ENCODE measurements at places on chromosomes 3 and 15. TPM values are rescaled to one million over a fixed set of nuclear protein-coding genes. Genes with fewer than 3 reads are reported as not detected.

Gene ROPN1
- not detected for total RNA-seq

GRCh38 chr3:41920406-41920965 is 41.4 kb downstream of the ULK4 start:
- H3K36me3 ChIP-seq: peaks cover 15% of the 10 kb centered on the region
- no peak overlapping the region for H3K27ac ChIP-seq
- H3K4me1 ChIP-seq: peaks cover 6% of the 10 kb centered on the region
- no peak for DNase-seq
- H3K4me3 ChIP-seq: no peak overlapping the region

DNA sequence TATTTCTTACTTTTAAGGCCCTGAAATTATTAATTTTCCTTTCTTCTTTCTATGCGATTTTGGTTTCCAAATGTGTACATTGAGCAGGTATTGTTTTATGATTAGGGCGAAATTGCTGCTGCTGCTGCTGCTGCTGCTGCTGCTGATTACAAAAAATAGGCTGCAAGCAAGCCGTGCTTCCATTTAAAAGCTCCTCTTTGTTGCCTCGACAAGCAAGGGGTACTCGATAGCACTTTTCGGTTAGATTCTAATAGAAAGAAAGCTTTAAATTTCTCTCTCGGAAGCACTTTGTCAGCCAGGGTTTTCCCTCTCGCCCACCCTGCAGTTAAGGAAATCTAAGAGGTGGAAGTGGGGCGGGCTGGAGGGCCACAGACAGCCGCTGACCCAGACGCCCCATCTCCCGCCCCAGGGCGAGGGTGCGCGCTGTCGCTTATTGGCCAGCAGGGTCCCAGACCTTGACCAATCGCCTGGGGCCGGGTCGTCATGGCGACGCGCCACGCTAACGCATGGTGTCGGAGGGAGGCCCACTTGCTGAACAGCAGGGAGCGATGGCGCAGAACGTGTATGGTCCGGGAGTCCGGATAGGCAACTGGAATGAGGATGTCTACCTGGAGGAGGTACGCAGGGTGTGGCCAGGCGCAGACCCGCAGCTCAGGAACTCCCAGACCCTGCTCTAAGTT is at the start of gene CFAP161:
Gene CFAP161 (plus strand): TSS at position 489 of the 680 bp plus-strand sequence. CDS start 60 bp downstream, at position 549.
- no peaks in the 10 kb centered on the region for H3K36me3 ChIP-seq
- peak within 1 kb of the TSS; percentile 46 for H3K4me3 ChIP-seq
- no peak for DNase-seq
- no peak within 1 kb of the TSS for H3K27ac ChIP-seq
- peaks cover 9% of the 10 kb centered on the region for H3K4me1 ChIP-seq
- H3K27me3 ChIP-seq: peaks cover 37% of the 10 kb centered on the region

DNA sequence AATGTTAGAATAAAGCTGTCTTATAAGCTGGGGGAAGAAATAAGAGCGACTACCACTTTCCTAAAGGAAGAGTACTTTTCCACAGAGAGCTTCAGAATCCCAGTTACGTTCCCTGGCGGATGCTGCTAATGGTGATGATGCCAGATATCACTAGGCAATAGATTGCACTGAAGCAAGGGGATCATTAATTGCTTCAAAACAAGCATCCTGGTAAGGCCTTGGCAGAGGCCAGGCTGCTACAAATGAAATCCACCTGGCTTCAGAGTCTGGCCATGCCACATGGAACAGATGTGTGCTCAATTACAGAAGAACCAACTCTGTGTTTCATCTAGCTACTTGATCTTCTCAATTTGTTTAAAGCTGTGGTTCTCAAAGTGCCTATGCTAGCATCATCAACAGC is 129.2 kb upstream of the IL12A start:
- no peaks in the 10 kb centered on the region for H3K36me3 ChIP-seq
- H3K4me1 ChIP-seq: peaks cover 27% of the 10 kb centered on the region
- H3K27ac ChIP-seq: no peak overlapping the region

Gene NR2E3
- total RNA-seq: not detected

Gene TNFAIP8L3
- total RNA-seq: not detected

Gene APPL1
- 62.0 TPM for total RNA-seq

Gene GOLGA8S
- total RNA-seq: 0.09 TPM

DNA sequence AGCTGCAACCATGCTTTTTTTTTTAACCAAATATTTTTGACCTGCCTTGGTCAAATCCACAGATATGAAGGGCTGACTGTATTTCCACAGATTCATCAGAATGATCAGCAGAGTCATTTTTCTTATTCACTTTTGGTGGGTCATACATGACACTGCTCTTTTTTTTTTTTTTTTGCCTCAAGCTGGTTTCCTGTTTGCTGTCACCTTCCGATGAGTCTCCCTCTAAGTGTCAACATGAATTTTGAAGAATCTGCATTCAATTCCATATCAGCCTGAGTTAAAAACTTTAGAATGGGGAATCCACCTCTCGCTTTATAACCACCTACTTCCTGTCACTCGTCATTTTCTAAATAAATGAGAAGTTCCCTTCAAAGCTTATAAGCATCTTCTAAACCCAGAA is 2.2 kb upstream of the SLC12A8 start:
- peaks cover 9% of the 10 kb centered on the region for H3K4me1 ChIP-seq
- no peak overlapping the region for H3K4me3 ChIP-seq
- H3K27me3 ChIP-seq: peaks cover 29% of the 10 kb centered on the region
- H3K27ac ChIP-seq: no peak overlapping the region

DNA sequence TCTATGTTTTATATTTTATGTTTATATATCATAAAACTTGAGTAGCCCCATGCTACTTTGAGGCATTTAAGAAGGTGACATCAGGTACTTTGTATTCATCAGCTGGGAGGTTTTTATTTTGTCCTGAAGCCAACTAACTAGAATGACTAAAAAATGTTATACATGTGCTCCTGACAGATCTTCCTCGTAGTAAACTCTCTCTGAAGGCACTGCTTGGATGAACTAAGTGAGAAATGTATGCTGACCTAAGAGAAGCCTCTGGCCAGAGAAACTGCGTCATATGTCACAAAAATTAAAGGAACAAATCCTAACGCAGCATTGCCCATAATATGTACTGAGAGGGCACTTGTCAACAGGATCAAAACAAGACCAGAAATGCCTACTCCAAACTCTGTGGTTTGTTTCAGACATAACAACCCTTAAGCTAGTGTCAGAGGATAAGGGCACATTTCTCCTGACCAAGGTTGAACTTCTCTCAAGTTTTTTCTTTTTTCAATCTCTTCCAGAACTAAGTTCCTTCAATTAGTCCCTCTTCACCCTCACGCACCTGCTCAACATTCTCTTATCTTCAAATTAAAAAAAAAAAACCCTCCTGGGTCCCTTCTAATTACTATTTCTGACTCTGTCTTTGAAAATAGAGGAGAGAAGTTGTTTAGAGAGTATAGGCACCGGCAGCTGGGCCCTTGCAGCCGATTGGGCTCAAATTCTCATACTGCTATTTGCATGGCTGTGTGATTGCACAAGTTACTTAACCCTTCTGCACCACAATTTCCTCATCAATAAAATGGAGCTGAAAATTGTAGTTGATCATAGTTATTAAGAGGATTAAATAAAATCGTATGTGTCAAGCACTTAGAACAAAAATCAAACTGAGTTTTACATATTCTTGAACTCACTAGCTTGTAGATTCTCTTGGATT is 159.0 kb downstream of the FRMD5 start:
- H3K36me3 ChIP-seq: no peaks in the 10 kb centered on the region
- H3K27me3 ChIP-seq: peaks cover 28% of the 10 kb centered on the region
- no peak overlapping the region for H3K27ac ChIP-seq
- H3K4me3 ChIP-seq: no peak overlapping the region
- H3K4me1 ChIP-seq: no peaks in the 10 kb centered on the region

GRCh38 chr3:182516597-182517336 is 276.5 kb upstream of the ATP11B start:
- H3K4me3 ChIP-seq: no peak overlapping the region
- H3K36me3 ChIP-seq: no peaks in the 10 kb centered on the region

GRCh38 chr3:27985369-27986035 is 255.9 kb upstream of the CMC1 start:
- H3K4me3 ChIP-seq: no peak overlapping the region
- H3K27ac ChIP-seq: no peak overlapping the region
- H3K4me1 ChIP-seq: no peaks in the 10 kb centered on the region

- no peaks in the 10 kb centered on the region for H3K27me3 ChIP-seq
- H3K27ac ChIP-seq: no peak overlapping the region
- H3K36me3 ChIP-seq: no peaks in the 10 kb centered on the region
- H3K4me3 ChIP-seq: no peak overlapping the region
- no peaks in the 10 kb centered on the region for H3K4me1 ChIP-seq
- DNase-seq: no peak
Measured at GRCh38 chr3:56868706-56869105, 67.0 kb upstream of the ARHGEF3 start.

GRCh38 chr3:23762759-23763477 is 42.8 kb upstream of the UBE2E1 start:
- no peaks in the 10 kb centered on the region for H3K36me3 ChIP-seq
- H3K27ac ChIP-seq: peak overlapping the region; percentile 67
- peak overlapping the region; percentile 74 for H3K4me3 ChIP-seq
- peaks cover 34% of the 10 kb centered on the region for H3K4me1 ChIP-seq
- H3K27me3 ChIP-seq: no peaks in the 10 kb centered on the region

- H3K27ac ChIP-seq: no peak overlapping the region
- DNase-seq: no peak
- peaks cover 6% of the 10 kb centered on the region for H3K27me3 ChIP-seq
- H3K4me3 ChIP-seq: no peak overlapping the region
- no peaks in the 10 kb centered on the region for H3K36me3 ChIP-seq
- H3K4me1 ChIP-seq: no peaks in the 10 kb centered on the region
Measured at GRCh38 chr15:58141894-58142293, 3.7 kb downstream of the AQP9 start.

- peaks cover 6% of the 10 kb centered on the region for H3K4me1 ChIP-seq
- peaks cover 14% of the 10 kb centered on the region for H3K36me3 ChIP-seq
- H3K27ac ChIP-seq: no peak overlapping the region
- no peak for DNase-seq
- H3K4me3 ChIP-seq: no peak overlapping the region
Measured at GRCh38 chr3:197181741-197182140, 116.7 kb downstream of the DLG1 start.

DNA sequence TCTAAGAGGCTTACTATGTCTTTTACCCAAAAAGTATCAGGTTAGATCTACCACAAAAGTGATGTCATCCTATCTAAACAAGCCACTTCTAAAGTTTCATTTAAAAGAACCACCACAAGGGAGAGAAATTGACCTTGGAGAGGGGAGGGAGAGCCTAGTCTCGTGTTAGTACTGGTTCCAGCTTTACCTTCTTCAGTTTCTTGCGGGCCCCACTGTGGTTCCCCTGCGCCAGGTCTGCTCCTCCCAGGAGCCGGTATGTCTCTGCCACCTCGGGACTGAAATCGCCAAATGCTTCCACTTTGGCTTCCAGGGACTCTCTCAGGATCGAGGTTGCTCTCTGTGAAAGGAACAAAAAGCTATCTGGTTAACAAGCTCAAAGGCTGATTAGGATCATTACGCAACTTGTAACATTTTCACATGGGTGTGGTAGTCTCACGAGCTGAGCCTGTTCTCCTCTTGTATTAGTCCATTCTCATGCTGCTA is 51.1 kb downstream of the SYNM start:
- H3K4me1 ChIP-seq: no peaks in the 10 kb centered on the region
- no peak overlapping the region for H3K4me3 ChIP-seq
- no peak overlapping the region for H3K27ac ChIP-seq
- no peaks in the 10 kb centered on the region for H3K36me3 ChIP-seq

Gene TMEM158
- total RNA-seq: not detected

- H3K36me3 ChIP-seq: no peaks in the 10 kb centered on the region
- H3K27ac ChIP-seq: no peak overlapping the region
Measured at GRCh38 chr3:181689546-181689945, 22.2 kb upstream of the SOX2 start.

DNA sequence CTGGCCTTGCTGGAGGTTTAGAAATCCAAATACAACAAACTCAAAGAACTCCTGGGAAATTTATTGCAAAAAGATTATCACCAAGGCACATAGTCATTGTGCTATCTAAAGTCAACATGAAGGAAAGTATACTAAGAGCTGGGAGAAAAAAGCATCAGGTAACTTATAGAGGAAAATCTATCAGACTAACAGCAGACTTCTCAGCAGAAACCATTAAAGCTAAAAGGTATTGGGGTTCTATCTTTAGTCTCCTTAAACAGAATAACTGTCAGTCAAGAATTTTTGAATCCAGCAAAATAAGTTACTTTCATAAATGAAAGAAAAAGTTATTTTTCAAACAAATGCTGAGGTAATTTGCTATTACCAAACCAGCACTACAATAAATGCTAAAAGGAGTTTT is 8.0 kb downstream of the OR5K3 start:
- no peaks in the 10 kb centered on the region for H3K36me3 ChIP-seq
- no peak overlapping the region for H3K27ac ChIP-seq
- DNase-seq: no peak
- H3K4me3 ChIP-seq: no peak overlapping the region

GRCh38 chr3:158712443-158712842 is 19.8 kb downstream of the RARRES1 start:
- H3K36me3 ChIP-seq: peaks cover 54% of the 10 kb centered on the region
- no peak overlapping the region for H3K27ac ChIP-seq
- H3K4me1 ChIP-seq: peaks cover 5% of the 10 kb centered on the region
- no peak overlapping the region for H3K4me3 ChIP-seq

Gene CPEB1
- total RNA-seq: not detected

DNA sequence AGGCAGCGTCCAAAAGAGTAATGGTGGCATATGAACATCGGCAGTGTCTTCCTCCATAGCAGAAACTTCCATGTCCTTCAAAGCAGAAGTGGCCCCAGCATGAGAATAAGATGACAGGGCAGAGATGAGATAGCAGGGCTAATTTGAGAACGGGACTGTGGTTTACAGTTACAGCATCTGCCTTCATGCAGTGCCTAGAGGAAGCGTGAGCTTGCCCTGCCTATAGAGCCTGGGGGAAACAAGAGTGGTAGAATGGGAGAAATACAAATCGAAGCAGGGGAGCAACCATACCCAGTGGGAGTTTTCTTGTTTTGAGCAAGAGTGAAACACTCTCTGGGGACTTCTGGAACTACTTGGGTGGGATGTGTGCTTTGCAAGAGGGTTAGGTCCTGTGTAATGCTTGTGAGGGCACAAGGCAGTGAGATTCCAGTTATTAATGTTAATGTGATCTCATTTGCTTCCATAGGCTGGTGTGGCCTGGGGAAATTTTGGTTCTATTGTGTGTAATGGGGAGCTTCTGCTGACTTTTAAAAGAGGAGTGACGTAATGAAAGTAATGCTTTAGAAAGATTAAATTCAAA is 616.9 kb downstream of the ZIC1 start:
- no peaks in the 10 kb centered on the region for H3K4me1 ChIP-seq
- no peak for DNase-seq
- no peaks in the 10 kb centered on the region for H3K27me3 ChIP-seq
- H3K27ac ChIP-seq: no peak overlapping the region
- H3K4me3 ChIP-seq: no peak overlapping the region
- H3K36me3 ChIP-seq: no peaks in the 10 kb centered on the region

GRCh38 chr3:81788610-81789009 is 27.2 kb upstream of the GBE1 start:
- H3K4me3 ChIP-seq: no peak overlapping the region
- no peaks in the 10 kb centered on the region for H3K27me3 ChIP-seq
- no peak for DNase-seq
- H3K4me1 ChIP-seq: peaks cover 6% of the 10 kb centered on the region

- peak overlapping the region; percentile 86 for H3K4me3 ChIP-seq
- no peak overlapping the region for H3K27ac ChIP-seq
- H3K36me3 ChIP-seq: no peaks in the 10 kb centered on the region
Measured at GRCh38 chr3:197828-198491, 1.4 kb downstream of the CHL1 start.
